GF-D8 (cell line): ENCODE measurements at places on chromosomes 6 and 20.

- peak; percentile 99 for DNase-seq
Observed at GRCh38 chr6:157527471-157527907, 146.5 kb downstream of the ZDHHC14 start.

- DNase-seq: no peak
Observed at GRCh38 chr6:86609549-86610388, 327.6 kb upstream of the HTR1E start.

- no peak for DNase-seq
Observed at GRCh38 chr6:49565261-49565660, 14.8 kb downstream of the C6orf141 start.

- DNase-seq: no peak
Observed at GRCh38 chr20:9981829-9982228, 53.0 kb upstream of the ANKEF1 start.

DNA sequence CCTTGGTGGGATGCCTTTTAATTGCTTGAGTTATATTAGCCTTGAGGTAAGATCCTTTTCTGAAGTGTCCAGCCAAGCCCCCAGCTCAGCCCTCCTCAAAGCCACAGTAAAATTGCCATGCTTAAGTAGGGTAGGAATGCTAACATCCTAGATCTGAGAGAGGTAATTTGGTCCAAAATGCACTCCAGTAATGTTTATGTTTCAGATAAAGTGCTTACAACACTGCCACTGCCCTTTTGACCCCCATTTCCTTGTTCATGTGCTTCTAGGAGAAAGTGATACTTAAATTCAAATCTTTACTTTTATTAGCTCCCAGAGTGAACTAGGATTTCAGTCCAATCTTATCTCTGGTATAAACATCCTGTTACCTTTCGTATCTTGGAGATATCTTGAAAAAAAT, 318.0 kb downstream of the BMP2 start:
- no peak for DNase-seq
